ENCODE measurements at places on chromosomes 2 and 18. TPM values are rescaled to one million over a fixed set of nuclear protein-coding genes. Genes with fewer than 3 reads are reported as not detected.

RGPD4 gene
- not detected for total RNA-seq

GRCh38 chr2:177633111-177633510 is 240.5 kb downstream of the AGPS start:
- DNase-seq: no peak

FOXD4L1 gene
- total RNA-seq: 1.3 TPM

DNA sequence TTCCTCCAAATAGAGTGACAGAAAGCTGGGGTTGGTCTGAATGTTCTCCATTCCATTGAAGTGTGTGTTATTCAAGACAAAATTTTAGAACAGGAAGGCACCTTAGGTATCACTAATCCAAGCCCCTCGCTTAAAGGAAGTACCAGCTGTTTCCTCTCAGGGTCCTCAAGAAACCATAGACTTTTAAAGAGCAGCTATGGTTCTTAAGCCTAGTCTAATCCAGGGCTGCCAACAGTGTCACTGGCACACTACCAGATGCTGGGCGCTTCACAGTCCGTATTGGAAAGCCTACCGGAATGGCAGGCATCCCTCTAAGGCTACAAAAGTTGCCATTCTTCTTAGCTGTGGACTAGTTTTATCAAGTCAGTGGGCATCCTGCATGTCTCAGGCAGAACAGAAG is 1.9 kb downstream of the NEMP2 start:
- no peak for DNase-seq

LMAN2L gene
- 20.5 TPM for total RNA-seq

SCN2A gene
- 0.66 TPM for total RNA-seq

GRCh38 chr2:37926635-37927034 is 1.5 kb downstream of the RMDN2 start:
- DNase-seq: no peak

GRCh38 chr2:235639885-235640284 is 146.0 kb downstream of the AGAP1 start:
- DNase-seq: no peak

DNA sequence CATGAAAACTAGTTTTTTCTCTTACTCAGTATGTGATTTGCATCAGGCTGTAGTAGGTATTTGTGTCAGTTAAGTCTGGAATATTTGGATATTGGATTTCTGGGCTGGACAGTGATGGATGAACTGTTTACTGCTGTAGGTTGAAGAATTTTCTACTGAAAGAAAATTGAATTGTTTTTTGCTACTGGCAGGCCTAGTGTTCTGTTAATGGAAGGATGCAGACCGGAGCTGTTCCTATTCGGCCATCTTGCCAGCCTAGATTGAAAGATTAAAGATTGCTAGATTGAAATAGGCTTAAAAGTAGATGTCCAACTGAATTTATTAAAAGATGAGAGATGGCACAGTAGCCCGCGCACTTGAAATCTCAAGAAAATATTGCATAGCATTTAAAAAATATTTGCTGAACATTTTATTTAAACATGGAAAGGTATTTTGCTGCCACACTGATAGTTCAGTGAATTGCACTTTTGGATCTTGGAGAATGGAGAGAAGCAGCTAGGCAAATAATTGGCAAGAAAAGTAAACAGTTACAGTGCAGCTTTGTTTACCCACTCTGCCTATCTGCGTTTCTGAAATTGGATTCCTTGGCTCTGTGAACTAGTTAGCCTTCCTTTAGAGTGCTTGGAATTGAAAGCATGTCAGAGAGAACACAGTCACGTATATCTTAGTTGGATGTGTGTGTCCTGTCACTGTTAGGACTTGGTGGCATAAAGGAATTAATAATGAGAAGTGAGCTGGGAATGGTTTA is 54.1 kb downstream of the EPB41L5 start:
- no peak for DNase-seq

DNA sequence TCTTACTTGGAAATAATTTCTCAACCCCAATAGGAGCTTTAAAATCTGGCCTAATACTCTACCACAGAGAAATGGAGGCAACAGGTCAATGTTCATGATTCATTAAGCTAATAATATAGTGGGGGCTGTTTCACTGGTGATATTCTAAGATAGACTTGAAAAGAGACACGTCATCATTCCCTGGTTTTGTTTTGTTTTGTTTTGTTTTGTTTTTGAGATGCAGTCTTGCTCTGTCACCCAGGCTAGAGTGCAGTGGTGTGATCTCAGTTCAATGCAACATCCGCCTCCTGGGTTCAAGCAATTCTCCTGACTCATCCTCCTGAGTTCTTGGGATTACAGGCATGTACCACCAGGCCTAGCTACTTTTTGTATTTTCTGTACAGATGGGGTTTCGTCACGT is 37.5 kb upstream of the SOS1 start:
- no peak for DNase-seq

DNA sequence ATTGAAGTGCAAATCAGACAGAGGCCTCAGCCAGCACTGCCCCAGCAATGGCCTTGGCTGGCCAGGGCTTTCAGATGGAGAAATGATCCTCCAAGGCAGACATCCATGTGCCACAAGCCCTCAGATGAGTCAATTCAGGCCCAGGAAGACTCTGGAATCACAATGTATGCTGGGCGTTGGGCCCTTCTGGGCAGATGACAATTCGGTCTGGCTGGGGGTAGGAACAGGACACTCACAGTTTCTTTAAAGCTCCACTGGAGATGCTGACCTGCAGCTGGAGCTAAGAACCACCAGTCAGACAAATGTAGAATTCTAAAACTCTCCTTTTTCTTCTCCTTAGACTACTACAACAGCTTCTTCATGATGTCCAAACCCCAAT is 7.1 kb upstream of the CRYGC start:
- DNase-seq: no peak

DNA sequence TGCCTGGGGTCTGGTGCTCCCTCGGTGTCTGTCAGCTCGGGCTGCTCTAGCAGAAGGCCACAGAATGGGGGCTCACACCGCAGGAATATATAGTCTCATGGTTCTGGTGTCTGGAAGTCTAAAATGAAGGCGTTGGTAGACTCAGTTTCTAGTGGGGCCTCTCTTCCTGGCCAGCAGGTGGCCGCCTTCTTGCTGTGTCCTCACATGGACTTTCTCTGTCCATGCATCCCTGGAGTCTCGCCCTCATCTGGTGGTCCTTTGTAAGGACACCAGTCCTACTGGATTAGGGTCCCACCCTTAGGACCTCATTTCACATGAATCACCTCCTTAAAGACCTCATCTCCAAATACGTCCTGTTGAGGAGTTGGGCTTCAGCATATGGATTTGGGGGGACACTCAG is 65.7 kb downstream of the RRM2 start:
- DNase-seq: no peak

GRCh38 chr18:63290821-63291200 is 28.8 kb downstream of the BCL2 start:
- no peak for DNase-seq

DNA sequence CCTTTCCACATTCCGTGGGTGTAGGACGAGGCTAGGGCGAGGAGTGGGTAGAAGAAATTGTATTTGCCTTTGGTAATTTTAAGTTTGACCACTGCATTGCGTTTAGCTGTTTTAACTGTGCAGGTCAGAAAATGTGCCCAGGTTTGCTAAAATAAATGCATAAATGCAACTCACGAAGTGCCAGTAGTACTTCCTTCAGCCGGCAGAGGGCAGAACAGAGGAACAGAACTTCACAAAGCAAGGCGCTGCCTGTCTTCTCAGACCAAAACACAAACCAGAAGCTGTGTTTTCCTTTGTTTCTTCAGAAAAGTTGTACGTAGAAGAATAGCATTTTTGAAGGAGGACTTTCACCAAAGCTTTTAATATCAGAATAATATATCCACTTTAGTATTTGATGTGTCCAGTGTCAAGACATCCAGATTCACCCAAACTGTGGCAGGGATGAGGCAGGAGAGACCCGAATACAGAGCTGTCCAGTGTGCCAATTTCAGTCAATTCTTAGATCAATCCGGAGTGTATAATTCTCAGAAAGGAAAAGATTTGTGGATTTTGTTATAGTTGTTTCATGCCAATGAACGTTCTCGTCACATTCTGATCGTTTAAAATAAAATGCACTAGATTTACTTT is 348.6 kb downstream of the DLGAP1 start:
- DNase-seq: peak; percentile 96

DNA sequence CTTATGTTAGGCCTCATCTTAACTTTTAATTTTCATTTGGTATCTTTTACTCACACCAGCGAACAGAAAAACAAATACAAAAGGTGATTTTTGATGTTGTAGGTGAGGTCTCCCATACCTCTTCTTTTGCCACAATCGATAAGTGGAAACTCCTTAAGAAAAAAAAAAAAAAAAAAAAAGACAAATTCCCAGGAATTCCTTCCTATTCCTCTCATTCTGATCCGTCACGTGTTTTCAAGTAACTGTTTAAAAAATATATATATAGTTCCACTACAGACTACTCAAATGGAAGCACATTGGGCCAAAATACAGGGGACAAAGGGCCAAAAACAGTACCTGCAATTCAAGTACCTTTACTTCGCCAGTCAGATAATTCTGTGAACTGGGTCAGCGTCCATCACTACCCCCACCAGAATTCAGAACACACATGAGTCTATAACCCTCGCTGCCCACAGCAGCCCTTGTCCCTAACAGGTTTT is 16.5 kb downstream of the NMUR1 start:
- no peak for DNase-seq

MROH2A gene
- total RNA-seq: not detected

GRCh38 chr18:9736286-9736835 is 28.3 kb downstream of the RAB31 start:
- no peak for DNase-seq

DNA sequence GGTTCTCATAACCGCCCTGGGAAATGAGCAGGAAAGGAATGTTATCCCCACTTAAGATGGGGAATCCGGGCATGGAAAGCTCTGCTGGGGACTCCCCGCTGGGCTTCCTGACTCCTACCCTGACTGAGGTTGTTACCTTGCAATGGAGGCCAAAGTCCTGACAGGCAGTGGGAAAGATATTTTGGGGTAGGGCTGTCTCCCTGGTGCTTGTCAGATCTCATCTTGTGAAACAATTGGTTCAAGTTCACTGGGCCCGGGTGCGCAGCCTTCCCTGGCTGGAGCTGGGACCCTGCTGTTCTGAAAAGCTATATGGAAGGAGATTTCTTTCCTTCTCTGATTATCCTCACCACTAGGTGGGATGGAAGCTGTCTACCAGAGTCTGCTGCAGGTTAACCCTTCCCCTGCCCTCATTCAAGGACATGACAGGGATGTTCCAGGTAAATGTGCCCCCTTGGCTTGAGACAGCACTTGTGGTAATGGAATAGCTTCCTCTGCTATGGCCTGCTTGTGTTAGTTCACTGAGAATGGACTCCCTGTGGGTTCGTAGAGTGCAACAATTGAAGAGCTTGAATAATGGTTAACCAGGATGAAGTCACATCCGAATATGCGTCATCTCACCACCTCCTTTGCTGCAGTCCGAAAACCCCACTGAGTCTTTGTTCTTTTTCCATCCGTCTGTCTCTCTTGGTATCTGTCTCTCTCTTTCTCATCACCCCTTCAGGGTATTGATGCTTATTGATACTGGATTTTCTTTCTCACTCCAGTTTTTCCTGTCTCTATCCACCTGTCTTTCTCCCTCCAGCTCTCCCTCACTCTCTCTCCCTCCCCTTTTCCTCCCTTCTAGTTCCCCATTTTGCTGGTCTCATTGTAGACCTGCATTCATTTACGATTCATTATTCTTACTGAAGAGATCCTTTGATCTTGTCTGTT is 67.8 kb upstream of the EPAS1 start:
- no peak for DNase-seq

GRCh38 chr18:64332835-64333234 is 183.9 kb upstream of the LINC00305 start:
- no peak for DNase-seq

GRCh38 chr2:157815421-157815820 is 60.7 kb downstream of the ACVR1 start:
- no peak for DNase-seq

GRCh38 chr2:36633470-36634092 is 35.6 kb upstream of the FEZ2 start:
- DNase-seq: no peak

- DNase-seq: no peak
Measured at GRCh38 chr2:41691561-41691960, 356.3 kb upstream of the PKDCC start.

GRCh38 chr2:142991295-142991694 is 113.8 kb downstream of the KYNU start:
- no peak for DNase-seq

- DNase-seq: no peak
Measured at GRCh38 chr2:238498691-238499295, 72.1 kb downstream of the ASB1 start.

GRCh38 chr2:21269382-21269781 is 145.6 kb downstream of the TDRD15 start:
- DNase-seq: no peak

DNA sequence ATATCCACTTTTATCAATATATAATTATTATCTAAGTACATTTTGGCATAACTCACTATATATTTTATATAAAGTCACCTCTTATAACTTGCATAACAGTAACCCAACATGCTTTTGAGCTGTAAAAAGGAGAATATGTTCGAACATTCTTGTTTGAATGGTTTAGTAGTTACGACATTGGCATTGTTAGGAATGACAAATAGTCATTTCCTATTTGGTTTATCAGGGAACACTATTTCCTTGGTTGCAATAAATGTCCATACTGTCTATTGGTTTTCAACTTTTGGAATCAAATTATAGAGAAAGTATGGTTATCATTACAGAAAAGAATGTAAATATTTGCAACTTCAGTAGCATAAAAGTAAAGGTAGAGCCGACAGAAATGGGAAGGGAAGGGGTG is 124.1 kb downstream of the PARD3B start:
- DNase-seq: no peak

EVX2 gene
- total RNA-seq: not detected

DNA sequence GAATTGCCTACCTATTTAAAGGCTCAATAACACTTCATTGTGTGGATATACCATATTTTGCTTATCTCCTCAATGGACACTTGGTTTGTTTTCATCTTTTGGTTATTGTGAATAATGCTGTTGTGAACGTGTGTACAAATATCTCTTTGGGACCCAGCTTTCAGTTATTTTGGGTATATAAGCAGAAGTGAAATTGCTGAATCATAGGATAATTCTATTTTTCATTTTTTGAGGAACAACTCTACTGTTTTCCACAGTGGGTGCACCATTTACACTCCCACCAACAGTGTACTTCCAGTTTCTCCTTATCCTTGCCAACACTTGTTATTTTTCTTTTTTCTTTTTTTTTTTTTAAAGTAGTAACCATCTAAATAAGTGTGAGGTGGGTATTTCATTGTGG is 29.0 kb downstream of the PTPN4 start:
- no peak for DNase-seq

GRCh38 chr2:23386339-23387220 is 1.6 kb downstream of the KLHL29 start:
- DNase-seq: no peak

IL18R1 gene
- 3.9 TPM for total RNA-seq

Data from tibial nerve (tissue), 4 donors.